ENCODE measurements at places on chromosomes 4 and X.

DNA sequence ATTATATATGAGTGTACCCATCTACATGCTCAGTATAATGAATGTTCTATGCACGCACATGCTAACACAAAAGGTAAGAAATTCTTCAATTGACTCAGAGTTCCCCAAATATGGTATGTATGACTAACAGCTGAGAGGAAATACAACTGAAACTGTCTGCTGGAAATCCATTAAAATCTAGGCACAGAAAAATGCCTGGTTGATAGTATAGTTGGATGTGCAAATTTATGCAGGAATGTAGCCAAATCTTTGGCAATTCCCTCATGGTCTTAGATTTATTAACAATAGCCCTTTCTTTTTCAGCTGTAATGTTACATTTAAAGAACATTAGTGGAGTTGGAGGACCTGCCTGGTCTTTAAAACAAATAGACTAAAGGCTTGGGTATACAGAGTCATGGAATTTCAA, 5.5 kb downstream of the CAMK2D start:
- H3K4me1 ChIP-seq = no peaks in the 10 kb centered on the region
- no peak overlapping the region for H3K4me3 ChIP-seq
- no peaks in the 10 kb centered on the region for H3K36me3 ChIP-seq
- H3K27me3 ChIP-seq = no peaks in the 10 kb centered on the region
- H3K27ac ChIP-seq = no peak overlapping the region

DNA sequence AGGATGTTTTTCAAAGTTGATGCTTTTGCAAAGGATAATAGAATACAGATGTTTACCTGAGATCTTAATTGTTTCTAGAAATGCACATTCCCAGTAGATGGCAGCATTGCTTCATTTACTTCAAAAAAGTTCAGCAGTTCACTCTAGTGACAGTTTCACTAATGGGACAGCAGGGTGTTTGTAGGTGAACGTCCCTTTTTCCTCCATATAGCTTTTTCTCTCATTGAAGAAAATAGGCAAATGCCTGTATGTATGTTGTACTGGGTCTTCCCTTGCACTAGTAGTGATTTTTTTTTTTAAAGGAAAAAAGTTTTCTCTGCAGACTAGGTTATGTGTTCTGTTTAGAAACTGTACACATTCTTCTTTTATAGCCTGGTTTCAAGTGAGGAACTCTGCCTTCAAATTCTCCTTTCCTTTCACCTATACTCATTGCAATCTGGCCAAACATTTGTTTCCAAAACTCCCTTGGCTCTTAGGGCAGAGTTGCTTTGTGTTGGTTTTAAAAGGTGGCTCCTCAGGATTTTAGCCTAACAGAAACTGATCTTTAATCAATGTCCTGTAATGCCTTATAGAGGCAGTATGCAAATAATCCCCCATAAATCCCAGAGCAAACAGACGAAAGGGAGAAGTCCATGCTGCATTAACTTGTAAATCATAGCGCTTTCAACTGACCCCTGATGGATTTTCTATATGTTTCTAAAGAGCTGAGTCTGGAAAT, 86.3 kb downstream of the EGF start:
- H3K4me3 ChIP-seq = no peak overlapping the region
- H3K27me3 ChIP-seq = no peaks in the 10 kb centered on the region
- no peak overlapping the region for H3K27ac ChIP-seq
- H3K36me3 ChIP-seq = no peaks in the 10 kb centered on the region
- H3K4me1 ChIP-seq = no peaks in the 10 kb centered on the region

- H3K27ac ChIP-seq = peak overlapping the region; percentile 49
- no peaks in the 10 kb centered on the region for H3K4me1 ChIP-seq
- DNase-seq = no peak
- no peaks in the 10 kb centered on the region for H3K36me3 ChIP-seq
Measured at GRCh38 chr4:77852892-77853495, 9.6 kb upstream of the MRPL1 start.

GRCh38 chrX:129522184-129523078, 859 bp downstream of the SMARCA1 start:
- H3K4me3 ChIP-seq = peak overlapping the region; percentile 53
- no peaks in the 10 kb centered on the region for H3K36me3 ChIP-seq
- no peaks in the 10 kb centered on the region for H3K27me3 ChIP-seq
- DNase-seq = no peak

DNA sequence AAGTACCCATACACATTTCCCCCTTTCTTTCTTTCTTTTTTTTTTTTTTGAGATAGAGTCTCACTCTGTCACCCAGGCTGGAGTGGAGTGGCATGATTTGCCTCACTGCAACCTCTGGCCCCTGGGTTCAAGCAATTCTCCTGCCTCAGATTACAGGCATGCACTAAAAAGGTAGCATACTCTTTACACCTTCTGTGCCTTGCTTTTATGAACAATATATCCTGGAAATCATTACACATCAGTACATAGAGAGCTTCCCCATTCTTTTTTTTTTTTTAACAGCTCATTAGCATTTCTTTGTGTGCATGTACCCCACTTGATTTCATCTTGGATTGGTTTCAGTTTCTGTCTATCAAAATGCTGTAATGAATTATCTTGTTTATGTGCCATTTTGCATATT, 18.6 kb upstream of the HSD17B10 start:
- no peak overlapping the region for H3K27ac ChIP-seq
- H3K4me3 ChIP-seq = no peak overlapping the region
- no peaks in the 10 kb centered on the region for H3K4me1 ChIP-seq
- no peaks in the 10 kb centered on the region for H3K27me3 ChIP-seq
- no peaks in the 10 kb centered on the region for H3K36me3 ChIP-seq

DNA sequence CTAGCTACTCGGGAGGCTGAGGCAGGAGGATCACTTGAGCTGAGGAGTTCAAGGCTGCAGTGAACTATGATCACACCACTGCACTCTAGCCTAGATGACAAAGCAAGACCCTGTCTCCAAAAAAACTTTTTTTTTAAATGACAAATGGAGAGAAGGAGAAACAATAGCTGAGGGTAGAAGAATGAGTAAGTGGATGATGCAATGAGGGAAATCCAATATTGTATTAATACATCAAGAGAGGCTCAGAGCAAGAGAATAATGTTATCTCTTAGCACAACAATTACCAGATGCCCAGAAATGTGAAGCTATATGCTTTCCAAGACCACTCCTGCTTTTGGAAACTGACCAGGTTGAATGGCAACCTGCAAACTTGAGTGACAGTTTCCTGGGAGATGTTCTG, 19.9 kb upstream of the GPR173 start:
- no peaks in the 10 kb centered on the region for H3K4me1 ChIP-seq
- H3K36me3 ChIP-seq = no peaks in the 10 kb centered on the region
- H3K27me3 ChIP-seq = no peaks in the 10 kb centered on the region
- H3K27ac ChIP-seq = no peak overlapping the region
- no peak overlapping the region for H3K4me3 ChIP-seq

- no peaks in the 10 kb centered on the region for H3K4me1 ChIP-seq
- H3K27ac ChIP-seq = no peak overlapping the region
- DNase-seq = no peak
Measured at GRCh38 chrX:9911487-9911886, 55.7 kb upstream of the CLDN34 start.

GRCh38 chrX:69238114-69238886, 73.0 kb upstream of the PJA1 start:
- no peaks in the 10 kb centered on the region for H3K4me1 ChIP-seq
- no peak overlapping the region for H3K27ac ChIP-seq
- H3K36me3 ChIP-seq = no peaks in the 10 kb centered on the region
- H3K27me3 ChIP-seq = no peaks in the 10 kb centered on the region
- no peak for DNase-seq

GRCh38 chr4:42555828-42556227, 101.1 kb downstream of the ATP8A1 start:
- no peak overlapping the region for H3K27ac ChIP-seq
- no peaks in the 10 kb centered on the region for H3K27me3 ChIP-seq
- no peak overlapping the region for H3K4me3 ChIP-seq
- no peaks in the 10 kb centered on the region for H3K36me3 ChIP-seq

DNA sequence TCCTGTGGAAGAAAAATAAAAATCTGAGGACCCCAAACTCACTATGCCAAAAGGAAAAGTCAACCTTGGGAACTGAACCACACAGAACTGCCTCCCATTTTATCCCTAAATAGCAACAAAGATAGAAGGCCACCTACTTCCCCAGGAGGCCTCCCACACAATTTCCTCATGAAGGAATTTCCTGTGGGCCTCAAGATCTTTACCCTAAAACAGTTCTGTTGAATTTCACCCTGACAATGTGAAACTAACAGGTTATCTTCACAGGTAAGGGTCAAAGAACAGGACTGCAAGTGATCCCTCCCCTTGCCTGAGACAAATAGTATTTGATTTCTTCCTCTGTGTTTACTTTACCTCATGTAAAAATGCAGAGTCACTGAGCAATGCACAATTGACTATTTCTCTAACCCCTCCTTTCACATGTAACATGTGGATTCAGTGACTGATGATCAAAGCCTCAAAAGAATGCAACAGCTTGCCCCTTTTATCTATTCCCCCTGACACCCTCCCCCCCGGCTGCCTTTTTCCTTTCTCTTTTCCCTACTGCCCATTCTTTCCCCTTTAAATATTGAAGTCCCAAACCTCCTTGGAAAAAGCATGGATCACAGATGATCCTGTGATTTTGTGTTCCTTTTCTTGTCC, 33.3 kb downstream of the MEPE start:
- DNase-seq = no peak
- H3K4me3 ChIP-seq = no peak overlapping the region
- H3K4me1 ChIP-seq = no peaks in the 10 kb centered on the region

DNA sequence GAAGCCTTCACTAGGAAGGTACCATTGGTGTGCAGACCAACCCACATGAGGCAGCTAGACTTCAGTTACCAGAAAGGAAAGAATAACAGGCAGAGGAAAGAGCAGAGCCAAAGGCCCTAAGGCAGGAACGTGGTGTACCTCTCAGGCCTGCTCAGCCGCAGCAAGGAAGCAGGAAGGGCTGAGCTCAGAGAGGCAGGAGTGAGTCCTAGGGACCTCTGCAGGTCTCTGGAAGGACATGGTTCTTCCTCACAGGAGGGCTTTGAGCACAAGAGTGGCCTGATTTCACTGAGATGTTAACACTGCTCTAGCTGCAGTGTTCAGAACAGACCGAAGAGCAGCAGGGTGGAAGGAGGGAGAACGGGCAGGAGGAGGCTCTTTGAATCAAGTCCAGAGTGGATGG, 124.6 kb downstream of the DCHS2 start:
- H3K4me1 ChIP-seq = no peaks in the 10 kb centered on the region
- no peaks in the 10 kb centered on the region for H3K36me3 ChIP-seq
- H3K27ac ChIP-seq = no peak overlapping the region
- DNase-seq = no peak

GRCh38 chr4:99734583-99735322, 77.1 kb upstream of the C4orf54 start:
- no peaks in the 10 kb centered on the region for H3K36me3 ChIP-seq
- H3K27ac ChIP-seq = no peak overlapping the region
- H3K27me3 ChIP-seq = no peaks in the 10 kb centered on the region
- no peak for DNase-seq
- H3K4me1 ChIP-seq = no peaks in the 10 kb centered on the region
- no peak overlapping the region for H3K4me3 ChIP-seq

DNA sequence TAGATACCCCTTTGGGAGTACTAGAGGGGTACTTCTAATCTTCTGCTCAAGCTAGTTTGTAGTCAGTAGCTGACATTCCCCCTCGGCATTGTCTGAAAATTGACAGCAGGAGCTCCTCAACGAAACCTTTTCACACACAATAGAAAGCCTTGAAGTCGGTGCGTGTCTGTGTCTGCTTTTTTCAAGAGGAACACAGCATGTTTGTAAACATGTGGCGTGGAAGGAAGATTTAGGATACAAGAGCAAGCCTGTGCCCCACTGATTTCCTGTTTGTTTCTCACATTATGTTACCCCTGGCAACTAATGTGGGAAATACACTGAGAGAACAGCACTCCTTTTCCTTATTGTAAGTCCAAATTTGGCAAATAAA, 252.6 kb downstream of the ANKRD50 start:
- DNase-seq = no peak
- H3K4me1 ChIP-seq = no peaks in the 10 kb centered on the region
- H3K27ac ChIP-seq = no peak overlapping the region
- H3K4me3 ChIP-seq = no peak overlapping the region
- no peaks in the 10 kb centered on the region for H3K36me3 ChIP-seq
- H3K27me3 ChIP-seq = no peaks in the 10 kb centered on the region

GRCh38 chr4:1338752-1339414, 8.1 kb upstream of the UVSSA start:
- H3K27ac ChIP-seq = peak overlapping the region; percentile 60
- no peak overlapping the region for H3K4me3 ChIP-seq
- no peaks in the 10 kb centered on the region for H3K27me3 ChIP-seq
- no peak for DNase-seq

GRCh38 chr4:122674371-122674770, 53.5 kb upstream of the IL21 start:
- H3K36me3 ChIP-seq = no peaks in the 10 kb centered on the region
- DNase-seq = no peak
- no peak overlapping the region for H3K4me3 ChIP-seq

- no peak overlapping the region for H3K27ac ChIP-seq
- no peaks in the 10 kb centered on the region for H3K36me3 ChIP-seq
- no peak for DNase-seq
- H3K27me3 ChIP-seq = no peaks in the 10 kb centered on the region
Measured at GRCh38 chr4:7309636-7310390, 117.5 kb downstream of the SORCS2 start.

DNA sequence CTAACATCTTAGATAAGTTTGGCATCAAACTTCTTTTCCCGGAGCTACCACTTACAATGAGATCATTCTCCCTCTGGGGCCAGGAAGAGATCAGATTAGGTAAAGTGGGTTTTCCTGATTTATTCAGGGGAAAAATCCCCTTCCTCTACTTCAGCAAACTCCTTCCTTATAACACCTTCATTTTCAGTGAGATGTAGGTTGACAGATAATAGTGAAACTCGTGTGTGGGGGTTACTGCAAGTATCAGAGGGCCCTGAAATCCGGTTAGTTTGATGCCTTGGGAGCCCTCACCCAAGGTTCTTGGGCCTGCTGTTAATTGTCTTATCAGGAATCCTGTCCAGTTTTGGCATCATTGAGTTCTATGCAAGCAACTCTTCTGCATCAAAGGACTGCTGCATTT, 10.8 kb downstream of the FTHL17 start:
- no peaks in the 10 kb centered on the region for H3K4me1 ChIP-seq
- H3K4me3 ChIP-seq = no peak overlapping the region
- no peaks in the 10 kb centered on the region for H3K27me3 ChIP-seq
- H3K27ac ChIP-seq = no peak overlapping the region

- H3K27me3 ChIP-seq = no peaks in the 10 kb centered on the region
- H3K4me3 ChIP-seq = no peak overlapping the region
- no peaks in the 10 kb centered on the region for H3K4me1 ChIP-seq
- DNase-seq = no peak
- no peak overlapping the region for H3K27ac ChIP-seq
Measured at GRCh38 chr4:53489279-53489889, 101.9 kb downstream of the LNX1 start.

All from Peyer's patch (tissue), 4 donors.